ENCODE measurements at places on chromosomes 5 and 9.
A peak's percentile ranks its signal among the peaks of the same experiment; 100 is the strongest.

- no peak for DNase-seq
These were observed 92.5 kb downstream of the CDH9 start for GRCh38 chr5:26945901-26946300.

GRCh38 chr5:73592551-73592950, 27.0 kb downstream of the UTP15 start:
- no peak for DNase-seq

GRCh38 chr5:53338971-53339370, 141.5 kb upstream of the FST start:
- no peak for DNase-seq

- DNase-seq: no peak
These were observed 29.7 kb downstream of the GPR21 start for GRCh38 chr9:123063177-123063598.

DNA sequence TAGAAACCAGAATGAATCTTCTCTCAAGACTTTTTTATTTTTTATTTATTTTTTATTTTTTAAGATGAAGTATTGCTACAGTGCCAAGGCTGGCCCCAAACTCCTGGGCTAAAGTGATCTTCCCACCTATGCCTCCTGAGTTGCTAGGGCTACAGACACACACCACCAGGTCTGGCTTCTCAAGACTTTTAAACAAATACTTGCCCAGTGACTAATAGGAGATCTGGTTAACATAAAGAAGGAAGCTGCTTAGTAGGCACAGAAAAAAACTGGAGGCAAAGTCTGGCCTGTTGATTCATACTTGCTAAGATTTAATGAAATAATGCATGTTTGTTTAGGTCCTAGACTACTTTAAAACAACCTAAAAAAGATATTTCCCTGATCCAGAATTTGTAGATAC, 43.8 kb downstream of the SLC38A9 start:
- DNase-seq: no peak

DNA sequence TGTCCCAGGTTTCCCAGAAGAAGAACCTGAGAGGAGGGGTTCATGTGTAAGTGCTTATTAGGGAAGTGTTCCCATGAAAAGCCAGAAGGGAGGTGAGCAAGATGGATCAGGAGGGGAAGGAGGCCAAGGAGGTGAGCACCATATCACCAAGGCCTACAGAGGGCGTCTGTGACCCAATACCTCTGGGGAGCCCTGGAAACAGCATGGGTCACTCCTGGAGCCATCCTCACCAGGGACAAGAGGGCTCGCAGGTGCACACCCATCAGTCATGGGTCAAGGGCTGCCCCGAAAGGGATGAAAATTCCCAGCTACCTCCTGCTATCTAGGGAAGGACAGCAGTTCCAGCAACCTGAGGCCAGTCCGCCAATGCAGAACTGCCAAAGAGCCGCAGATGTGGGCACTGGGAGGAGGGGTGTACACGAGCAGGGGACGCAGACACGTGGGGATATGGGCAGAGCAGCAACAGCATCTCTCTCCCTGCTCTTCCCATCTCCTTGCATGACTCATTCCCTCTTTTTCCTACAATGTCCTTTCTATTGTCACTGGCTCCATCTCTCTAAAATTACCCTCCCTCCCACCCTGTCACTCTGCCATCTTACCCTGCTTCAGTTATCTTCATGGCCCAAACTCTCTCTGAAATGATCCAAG, 167.6 kb upstream of the FSTL4 start:
- DNase-seq: no peak

DNA sequence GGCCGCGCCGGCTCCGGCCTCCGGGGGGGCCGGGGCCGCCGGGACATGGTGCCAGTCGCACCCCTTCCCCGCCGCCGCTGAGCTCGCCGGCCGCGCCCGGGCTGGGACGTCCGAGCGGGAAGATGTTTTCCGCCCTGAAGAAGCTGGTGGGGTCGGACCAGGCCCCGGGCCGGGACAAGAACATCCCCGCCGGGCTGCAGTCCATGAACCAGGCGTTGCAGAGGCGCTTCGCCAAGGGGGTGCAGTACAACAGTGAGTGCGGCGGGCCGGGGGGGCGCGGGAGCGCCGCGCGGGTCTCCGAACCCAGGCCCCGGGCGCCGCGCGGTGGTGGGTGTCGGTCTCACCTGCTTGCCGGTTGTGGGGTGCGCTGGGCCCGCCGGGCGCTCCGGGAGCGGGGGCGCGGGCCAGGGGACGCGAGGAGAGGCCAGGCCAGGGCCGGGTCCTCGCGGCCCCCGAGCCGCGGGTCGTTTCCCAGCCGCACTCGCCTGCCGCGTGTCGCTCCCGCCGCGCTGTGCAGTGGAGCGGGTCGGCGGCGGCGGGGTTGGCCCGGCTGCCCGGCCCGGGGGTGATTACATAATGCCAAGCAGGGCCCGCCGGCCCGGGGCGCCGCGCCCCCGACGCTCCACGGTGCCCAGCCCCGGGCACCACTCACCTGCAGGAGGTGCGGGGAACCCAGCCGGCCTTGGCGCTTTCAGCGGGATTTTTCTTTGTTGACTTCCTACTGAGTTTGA, 492 bp downstream of the RABL6 start:
- DNase-seq: peak; percentile 19

DNA sequence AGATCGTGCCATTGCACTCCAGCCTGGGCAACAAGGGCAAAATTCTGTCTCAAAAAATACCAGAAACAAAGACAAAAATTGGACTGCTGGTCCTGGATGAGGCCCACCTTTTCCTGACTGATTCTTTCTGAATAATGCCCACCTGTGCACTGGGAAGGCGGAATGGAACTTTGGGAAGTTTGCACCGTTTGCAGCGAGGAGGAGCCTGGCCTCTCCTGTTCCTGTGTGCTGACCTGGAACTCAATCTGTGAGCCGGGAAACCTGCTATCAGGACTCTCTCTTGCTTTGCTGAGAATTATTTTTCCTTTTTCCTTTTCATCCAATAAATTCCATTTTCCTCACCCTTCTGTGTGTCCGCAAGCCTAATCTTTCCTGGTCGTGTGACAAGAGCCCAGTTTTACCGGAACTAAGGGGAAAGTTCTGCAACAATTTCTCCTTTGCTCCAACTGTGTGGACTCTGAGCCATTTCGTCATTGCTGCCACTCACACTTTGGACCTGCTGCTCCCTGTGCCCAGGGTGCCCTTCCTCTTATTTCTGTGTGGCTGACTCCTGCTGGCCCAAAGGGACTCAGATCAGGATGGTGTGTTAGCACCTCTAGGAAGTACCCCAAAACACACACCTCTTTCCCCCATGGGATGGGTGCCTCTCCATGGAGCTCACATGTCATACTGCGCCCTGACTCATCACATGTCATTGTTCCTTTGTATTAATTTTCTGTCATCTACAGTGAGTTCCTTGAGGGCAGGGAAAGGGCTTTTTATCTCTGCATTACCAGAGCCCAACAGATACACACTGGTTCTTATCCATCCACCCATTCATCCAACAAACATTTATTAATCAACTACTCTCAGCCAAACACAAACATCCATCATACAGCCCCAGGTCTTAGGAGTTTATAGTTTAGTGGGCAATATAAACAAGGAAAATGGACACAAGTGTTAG, 4.7 kb upstream of the GLRX start:
- DNase-seq: no peak

DNA sequence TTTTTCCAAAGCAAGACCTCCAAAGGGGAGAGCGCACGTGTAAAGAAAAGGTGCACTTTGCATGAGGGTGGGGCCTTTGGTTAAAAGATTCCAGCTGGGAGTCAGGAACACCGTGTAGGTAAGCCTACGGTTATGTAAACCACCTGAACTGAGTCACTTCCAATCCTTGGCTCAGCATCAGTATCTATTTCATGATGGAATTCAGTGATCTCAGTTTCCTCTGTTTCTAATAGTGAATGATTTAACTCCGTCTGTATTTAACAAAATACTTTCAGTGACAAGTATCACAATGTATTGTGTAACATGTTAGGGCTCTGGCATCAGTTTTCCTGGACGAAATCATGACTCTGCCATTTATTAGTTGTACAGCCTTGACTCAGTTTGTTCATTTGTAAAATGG, 1.3 kb upstream of the SVEP1 start:
- DNase-seq: no peak

- DNase-seq: no peak
These were observed 9.9 kb upstream of the IQGAP2 start for GRCh38 chr5:76393035-76393680.

DNA sequence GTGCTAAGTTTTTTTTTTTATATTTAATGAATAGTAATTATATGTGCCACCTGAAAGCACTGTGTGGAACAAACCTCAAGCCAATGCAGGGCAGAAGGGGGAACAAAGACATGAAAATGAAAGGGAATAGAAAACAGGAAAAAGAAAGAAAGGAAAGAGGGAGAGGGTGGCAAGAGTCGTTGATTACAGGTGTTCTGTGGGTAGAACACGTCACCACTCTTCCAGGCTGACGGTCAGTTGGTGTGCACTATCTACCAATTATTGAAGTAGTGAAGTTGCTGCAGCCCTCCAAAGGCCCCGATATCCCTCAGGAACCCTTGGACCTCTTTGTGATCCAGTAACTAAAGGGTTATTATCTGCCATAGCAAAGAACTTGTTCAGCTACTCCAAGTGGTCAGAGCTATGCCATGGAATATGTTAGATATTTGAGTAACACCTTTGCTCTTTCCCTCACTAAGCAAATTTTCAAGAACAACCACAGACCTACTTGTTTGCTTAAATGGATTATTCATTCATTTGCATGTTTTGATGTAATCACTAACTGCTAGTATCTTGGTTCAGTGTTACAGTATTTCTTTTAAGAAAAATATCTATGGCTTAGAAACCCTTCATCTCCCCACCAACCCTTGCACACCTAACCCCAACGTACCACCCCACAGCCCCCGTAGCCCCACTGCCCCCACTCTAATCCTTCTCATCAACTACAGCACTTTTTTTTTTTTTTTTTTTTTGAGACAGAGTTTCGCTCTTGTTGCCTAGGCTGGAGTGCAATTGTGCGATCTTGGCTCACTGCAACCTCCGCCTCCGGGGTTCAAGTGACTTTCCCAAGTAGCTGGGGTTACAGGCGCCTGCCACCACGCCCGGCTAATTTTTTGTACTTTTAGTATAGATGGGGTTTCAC, 31.3 kb downstream of the FYB1 start:
- DNase-seq: no peak

DNA sequence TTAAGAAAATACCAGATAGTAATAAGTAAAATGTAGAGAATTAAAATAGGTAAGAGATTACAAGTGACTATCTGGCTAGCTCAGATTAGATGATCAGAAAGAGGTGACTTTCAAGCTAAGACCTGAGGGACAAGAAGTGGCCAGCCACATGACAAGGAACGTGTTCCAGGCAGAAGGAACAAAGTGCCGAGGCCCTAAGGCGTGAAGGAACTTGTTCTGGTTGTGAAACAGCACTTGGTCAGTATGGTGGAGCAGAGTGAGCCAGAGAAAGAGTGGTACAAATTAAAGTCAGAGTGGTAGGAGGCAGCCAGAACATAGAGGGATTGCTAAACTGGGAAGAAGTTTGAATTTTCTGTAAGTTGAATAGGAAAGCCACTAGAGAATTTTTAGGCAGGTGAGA, 73.6 kb downstream of the ADRB2 start:
- no peak for DNase-seq

- no peak for DNase-seq
These were observed 53.0 kb downstream of the CDC42SE2 start for GRCh38 chr5:131316822-131317221.

DNA sequence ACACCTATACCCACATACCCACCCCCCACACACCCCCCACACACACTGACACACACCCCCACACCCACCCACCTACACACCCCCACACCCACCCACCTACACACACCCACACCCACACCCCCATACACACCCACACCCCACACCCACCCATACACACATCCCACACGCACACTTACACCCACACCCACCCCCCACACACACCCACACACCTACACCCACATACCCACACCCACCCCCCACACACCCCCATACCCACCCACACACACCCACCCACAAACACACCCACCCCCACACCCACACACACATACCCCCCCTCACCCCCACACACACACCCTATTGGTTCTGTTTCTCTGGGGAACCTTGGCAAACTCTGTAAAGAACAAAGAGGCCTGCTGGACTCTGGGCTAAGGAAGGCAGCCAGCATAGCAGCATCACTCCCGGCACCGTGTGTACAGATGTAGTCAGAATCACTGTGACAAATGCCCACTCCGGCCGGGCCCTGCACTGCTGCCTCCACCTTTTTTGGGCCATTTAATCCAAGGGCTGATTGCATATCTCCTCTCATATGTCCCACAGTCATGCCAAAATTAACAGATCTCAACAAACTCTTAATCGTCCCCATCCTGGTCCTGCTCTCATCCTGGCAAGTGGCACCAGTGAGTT, 42.3 kb downstream of the COL23A1 start:
- no peak for DNase-seq

GRCh38 chr5:56871777-56872176, 37.6 kb upstream of the SETD9 start:
- no peak for DNase-seq

- DNase-seq: no peak
These were observed 99.8 kb upstream of the DAP start for GRCh38 chr5:10860645-10861422.

GRCh38 chr9:70553707-70554673, 139.5 kb upstream of the KLF9 start:
- DNase-seq: no peak

DNA sequence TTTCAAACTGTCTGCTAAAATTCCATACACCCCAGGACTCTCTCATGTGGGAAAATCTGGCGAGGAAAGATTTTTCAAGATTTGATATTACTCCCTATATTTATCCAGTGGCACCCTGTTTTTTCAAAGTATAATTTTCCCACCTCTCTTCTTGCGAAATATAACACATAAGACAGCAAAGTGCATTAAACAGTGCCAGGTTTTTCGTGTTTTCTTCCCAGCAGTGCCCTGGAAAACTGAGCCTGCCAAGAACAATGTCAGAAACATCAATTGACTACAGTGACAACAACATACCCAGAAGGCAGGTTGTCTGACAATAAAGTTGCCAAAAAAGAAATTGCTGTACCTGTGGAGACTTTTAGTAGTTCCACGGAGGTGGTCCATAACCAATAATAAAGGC, 545.0 kb upstream of the ZNF608 start:
- no peak for DNase-seq

DNA sequence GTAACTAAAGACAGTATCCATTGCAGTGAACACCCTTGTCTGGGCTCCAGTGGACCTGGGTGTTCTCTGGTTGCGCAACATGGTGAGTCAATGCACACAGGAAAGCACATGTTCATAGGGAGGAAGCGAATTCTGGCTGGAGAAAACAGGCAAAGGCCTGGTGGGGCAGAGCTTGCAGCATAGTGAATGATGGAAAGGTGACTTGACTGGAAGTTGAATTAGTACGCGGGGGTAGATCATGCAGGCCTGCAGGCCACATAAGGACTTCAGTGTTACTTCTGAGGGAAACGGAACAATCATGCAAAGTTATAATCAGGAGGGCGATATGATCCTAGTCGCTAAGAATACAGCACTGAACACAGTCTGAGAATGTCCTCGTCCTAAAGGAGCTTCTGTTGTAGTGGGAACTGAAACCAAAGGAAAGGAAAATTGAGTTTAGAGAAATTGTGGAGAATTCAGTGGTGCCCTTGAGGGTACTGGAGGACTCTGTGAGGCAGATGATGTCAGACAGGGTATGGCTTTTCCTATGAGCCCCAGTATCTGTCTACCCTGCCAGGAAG, 71.9 kb upstream of the RANBP3L start:
- DNase-seq: no peak

GRCh38 chr5:139668064-139668880, 20.1 kb downstream of the CXXC5 start:
- no peak for DNase-seq
